Heart right ventricle (tissue), 16 donors: ENCODE measurements at places on chromosomes 16 and 17.

DNA sequence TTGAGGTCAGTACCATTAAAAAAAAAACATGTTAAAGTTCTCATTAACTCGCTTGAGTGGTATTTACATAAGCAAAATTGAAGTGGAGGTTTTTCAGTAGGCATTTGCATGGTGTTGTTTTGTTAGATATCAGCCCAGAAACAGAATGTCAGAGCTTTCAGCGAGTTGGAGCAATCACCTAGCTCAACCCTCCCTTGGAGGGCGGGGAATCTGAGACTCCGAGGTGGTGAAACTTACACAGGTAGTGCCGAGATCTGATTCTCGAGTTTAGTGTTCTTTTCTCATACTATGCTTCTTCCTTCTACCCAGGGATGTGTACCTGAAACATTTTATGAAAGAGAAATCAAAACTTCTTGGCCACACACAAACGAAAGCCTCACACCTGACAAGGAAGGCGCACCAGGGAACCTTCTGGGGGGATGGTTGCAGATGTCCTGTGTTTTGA, 6.6 kb downstream of the SEC14L1 start:
- DNase-seq: no peak

DNA sequence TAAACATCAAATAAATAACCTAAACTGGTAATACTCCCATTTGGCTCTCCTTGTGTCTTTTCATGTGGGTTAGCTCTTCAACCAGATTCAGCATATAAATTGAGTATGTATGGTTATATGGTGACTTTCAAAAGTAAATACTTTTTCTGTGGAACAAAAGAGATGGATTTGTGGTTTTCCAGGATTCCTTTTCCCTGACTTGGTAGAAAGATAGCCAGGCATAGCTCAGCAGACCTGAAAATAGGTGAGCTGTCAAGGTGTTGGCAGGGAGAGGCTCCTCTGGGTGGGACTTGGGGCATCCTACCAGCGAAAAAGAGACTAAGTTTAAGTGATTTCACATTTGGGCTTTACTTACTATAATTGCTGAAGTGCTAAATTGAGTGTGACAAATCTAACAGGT, 80.3 kb downstream of the FTO start:
- no peak for DNase-seq

DNA sequence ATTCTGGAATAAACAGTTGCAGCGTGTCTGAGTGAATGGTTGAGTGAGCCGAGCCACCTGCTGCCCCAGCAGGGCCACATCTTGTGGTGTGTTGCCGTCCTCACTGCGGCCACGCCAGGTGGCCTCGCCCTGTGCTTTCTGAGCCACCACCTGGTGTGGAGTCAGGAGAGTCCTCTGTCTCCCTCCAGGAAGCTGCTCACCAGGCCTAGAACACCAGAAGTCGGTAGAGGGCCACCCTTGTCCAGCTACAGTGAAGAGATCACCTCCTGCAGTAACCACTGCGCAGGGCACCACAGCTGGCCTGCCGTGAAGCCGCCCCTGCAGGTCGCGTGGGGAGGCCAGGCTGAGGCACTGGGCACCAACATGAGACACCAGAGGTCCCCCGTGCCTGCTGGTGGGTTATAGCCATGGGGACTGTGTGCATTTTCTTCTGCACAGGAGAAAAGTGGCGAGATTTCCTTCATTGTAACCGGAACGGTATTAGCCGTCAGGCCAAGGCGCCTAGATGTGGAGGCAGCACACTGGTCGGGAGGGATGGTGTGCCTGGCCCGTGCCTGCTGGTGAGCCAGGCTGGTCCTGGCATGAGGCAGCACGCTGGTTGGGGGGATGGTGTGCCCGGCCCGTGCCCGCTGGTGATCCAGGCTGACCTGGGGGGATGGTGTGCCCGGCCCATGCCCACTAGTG, 28.9 kb upstream of the FOXK2 start:
- DNase-seq: no peak

DNA sequence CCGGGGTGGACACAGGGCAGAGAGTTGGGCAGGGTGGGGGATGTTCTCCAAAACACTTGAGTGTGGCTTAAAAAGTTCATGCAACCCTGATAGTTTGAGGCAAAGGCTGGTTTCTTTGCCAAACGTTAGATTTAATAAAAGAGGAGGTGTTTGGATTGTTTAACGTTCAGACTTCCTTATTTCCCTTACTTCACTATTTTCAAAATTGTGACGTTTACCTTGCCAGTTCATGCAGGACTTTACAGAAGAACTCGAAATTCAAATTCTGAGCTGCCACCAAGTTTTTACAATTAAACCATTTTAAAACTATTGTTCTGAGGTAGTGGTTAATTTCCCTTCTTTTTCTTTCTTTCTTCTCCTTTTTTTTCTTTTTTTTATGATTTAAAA, 5.5 kb downstream of the SEC14L1 start:
- DNase-seq: no peak

DNA sequence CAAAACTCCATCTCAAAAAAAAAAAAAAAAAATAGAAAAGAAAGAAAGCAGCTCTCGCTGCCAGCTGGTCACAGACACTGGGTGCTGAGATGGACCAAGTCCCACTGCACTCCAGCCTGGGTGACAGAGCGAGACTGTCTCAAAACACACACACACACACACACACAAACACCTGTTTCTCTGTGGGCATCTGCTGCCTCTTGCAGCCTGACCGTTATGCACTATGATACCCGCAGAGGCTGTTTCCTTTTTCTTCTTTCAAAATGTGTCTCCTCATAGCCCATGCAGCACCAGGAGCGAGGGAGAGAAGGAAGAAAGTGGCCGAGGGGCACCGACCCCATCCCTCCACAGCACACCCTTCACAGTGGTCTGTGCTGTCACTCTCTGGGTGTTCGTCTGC, 36.9 kb upstream of the KLHDC4 start:
- no peak for DNase-seq

DNA sequence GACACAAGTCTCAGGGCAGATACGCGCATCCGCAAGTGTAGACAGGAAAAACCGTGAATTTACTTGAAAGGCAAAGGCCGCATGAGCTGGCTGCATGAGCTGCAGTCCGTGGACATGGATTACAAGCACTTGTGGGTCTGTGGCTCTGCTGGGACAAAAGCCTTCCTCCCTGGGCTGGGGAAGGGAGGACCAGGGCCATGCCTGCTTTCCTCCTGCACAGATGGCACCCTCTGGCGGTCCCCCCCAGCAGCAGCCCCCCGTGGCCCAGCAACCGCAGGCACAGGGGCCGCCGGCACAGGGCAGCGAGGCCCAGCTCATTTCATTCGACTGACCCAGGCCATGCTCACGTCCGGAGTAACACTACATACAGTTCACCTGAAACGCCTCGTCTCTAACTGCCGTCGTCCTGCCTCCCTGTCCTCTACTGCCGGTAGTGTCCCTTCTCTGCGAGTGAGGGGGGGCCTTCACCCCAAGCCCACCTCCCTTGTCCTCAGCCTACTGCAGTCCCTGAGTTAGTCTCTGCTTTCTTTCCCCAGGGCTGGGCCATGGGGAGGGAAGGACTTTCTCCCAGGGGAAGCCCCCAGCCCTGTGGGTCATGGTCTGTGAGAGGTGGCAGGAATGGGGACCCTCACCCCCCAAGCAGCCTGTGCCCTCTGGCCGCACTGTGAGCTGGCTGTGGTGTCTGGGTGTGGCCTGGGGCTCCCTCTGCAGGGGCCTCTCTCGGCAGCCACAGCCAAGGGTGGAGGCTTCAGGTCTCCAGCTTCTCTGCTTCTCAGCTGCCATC, 1.7 kb upstream of the MRPL12 start:
- DNase-seq: no peak

- DNase-seq: no peak
These were observed 18.7 kb upstream of the ATP6V0C start for GRCh38 chr16:2495041-2495440.

GRCh38 chr17:60857556-60858080, 180.0 kb downstream of the BCAS3 start:
- no peak for DNase-seq

- no peak for DNase-seq
These were observed 2.9 kb downstream of the ZBTB4 start for GRCh38 chr17:7476494-7476893.

GRCh38 chr16:28586466-28586865, 10.4 kb downstream of the SULT1A2 start:
- DNase-seq: no peak

DNA sequence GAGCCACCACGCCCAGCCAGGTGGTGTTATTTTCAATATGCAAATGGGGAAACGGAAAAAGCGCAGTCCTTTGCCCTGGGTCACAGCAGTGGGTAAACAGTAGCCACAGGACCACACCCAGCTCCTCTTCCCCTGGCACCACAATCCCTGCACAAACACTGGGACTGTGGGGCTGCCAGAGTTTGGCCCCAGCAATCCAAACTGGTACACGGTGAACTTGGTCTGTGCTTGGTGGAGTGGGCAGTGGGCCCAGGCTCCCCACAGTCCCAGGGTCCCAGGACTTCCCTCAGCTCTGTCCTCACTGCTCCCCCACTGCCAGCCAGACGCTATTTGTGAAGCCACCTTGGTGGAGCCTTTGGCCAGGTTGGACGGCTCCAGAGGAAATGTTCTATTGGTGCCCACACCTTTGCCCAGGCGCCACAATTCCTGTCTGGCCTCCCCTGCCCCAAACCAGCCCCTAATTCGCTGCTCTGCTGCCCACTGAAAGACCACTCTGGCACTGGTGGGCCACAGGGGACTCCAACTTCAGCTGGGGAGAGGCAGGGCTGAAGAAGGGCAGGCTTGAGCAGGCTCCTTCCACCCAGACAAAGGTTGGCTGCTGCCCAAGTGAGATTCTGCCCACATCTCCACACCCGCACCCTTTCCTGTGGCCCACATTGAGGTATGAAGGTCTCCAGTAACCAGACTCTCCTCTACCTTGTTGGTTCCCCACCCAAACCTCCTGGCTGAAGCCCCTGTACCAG, 2.1 kb downstream of the CHAD start:
- DNase-seq: no peak

GRCh38 chr17:6912110-6913051, 80.9 kb upstream of the TEKT1 start:
- no peak for DNase-seq

GRCh38 chr16:88706965-88707826, 893 bp downstream of the CTU2 start:
- no peak for DNase-seq

- DNase-seq: no peak
These were observed 11.4 kb downstream of the IGFBP4 start for GRCh38 chr17:40454613-40454995.

GRCh38 chr17:56956992-56957391, 3.9 kb downstream of the COIL start:
- no peak for DNase-seq

GRCh38 chr17:44793885-44794842, 35.4 kb downstream of the ADAM11 start:
- no peak for DNase-seq

- DNase-seq: no peak
These were observed 31.0 kb downstream of the SCNN1B start for GRCh38 chr16:23333034-23333579.

GRCh38 chr17:2688351-2689342, 22.9 kb downstream of the CLUH start:
- DNase-seq: peak; percentile 21

GRCh38 chr17:44556832-44557606, at the start of gene FZD2:
Gene FZD2 (plus strand): TSS chr17:44557484. CDS start chr17:44557689, 205 bp downstream.
- DNase-seq: peak; percentile 90

- DNase-seq: no peak
These were observed 393.7 kb upstream of the DYNLRB2 start for GRCh38 chr16:80147026-80147655.

GRCh38 chr16:67594956-67595355, 32.6 kb downstream of the CTCF start:
- DNase-seq: no peak

DNA sequence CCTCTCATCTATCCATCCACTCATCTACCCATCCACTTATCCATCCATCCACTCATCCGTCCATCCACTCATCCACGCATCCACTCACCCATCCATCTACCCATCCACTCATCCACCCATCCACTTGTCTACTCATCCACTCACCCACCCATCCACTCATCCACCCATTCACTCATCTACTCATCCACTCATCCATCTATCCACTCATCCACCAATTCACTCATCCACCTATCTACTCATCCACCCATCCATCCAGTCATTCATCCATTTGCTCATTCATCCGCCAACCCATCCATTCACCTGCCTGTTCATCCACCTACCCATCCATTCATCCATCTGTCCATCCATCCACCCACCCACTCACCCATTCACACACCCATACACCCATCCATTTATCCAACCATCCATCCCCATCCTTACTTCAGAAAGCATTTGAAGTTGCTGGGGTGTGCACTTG, 329.6 kb downstream of the SEC14L1 start:
- DNase-seq: no peak

DNA sequence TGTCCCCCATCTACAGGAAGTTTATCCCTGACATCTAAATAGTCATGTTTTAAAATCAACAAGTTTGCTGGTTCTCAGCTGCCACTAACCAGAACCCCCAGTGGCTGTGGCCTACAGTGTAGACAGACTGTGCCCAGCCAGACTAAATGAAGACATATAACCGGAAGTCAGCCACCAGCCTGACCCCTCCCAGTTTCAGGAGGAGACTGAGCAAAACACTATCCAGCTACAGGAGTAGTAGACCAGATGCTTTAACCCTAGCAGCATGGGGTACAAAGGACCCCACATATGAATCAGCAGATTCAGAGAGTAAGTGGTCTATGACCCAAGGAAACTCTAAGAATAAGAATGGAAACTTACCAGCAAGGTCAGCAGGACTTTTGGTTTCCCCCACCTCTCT, 83.4 kb downstream of the HIC1 start:
- no peak for DNase-seq

GRCh38 chr17:28982131-28982793, 23.6 kb downstream of the SEZ6 start:
- DNase-seq: peak; percentile 43

GRCh38 chr17:22704674-22705073, 1012.4 kb downstream of the KCNJ18 start:
- no peak for DNase-seq
